ENCODE measurements at places on chromosomes 2 and 18.

GRCh38 chr2:74004212-74005182 is 19.8 kb downstream of the TET3 start:
- no peak for DNase-seq

DNA sequence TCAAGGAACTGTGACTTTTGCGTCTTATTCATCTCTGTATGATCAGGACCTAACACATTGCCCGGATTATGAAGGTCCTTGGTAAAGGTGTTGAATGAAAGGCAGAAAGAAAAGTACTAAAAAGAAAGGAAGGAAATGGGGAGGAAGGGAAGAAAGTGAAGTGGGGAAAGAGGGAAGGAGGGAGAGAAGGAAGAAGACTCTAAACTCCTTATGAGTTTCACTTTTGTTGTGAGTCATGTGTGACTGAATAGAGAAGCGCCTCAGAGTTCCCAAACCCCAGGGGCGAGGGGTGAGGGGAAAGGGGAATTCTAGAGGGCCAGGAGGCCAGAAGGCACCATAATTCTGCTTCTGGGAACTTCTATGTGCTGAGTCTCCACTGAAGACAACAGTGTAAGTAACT is 30.9 kb upstream of the OSBPL6 start:
- no peak for DNase-seq

DNA sequence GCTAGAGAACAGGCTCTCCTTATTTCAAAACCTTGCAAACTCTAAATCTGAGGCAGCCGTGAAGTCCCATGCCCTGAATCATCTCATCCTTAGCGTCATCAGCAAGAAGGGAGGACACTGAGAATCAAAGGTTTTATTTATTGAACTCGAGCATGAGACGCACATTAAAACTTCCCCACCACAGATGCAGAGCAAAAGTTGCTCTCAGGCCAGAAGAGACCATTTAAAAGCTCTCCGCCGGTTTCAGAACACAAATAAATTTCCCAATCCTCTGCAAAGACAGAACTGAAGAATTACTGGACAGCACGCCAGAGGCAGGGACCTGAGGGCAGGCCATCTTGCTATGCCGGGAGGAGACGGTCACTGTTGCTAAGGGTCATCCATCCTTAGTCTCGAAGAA is 1.3 kb downstream of the AMMECR1L start:
- DNase-seq, result no peak

DNA sequence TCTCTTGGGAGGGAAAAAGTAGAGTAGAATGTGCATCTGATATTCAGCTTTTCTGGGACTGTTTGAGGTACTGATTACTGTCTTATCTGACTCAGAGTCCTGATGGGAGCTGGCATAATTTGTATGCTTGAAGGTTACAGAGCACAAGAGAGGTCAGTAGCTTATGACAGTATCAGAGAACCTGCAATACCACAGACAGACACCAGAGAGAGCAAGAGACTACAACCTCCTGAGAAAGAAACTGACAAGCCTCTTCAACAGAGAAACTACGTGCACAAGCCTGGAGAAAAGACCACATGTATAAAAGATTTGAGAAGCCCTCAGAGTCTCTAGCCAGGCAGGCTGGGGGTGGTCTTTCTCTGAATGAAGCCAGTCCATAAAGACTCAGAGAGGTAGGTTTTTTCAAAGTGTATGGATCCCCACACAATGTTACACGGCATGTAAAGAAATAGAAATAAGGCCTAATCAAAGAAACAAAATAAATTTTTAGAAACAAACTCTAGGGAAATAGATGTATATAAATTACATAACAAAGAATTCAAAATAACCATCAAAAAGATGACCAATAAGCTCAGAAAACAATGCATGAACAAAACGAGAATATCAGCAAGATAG is 568.3 kb downstream of the LRRTM4 start:
- DNase-seq, result peak; percentile 76

DNA sequence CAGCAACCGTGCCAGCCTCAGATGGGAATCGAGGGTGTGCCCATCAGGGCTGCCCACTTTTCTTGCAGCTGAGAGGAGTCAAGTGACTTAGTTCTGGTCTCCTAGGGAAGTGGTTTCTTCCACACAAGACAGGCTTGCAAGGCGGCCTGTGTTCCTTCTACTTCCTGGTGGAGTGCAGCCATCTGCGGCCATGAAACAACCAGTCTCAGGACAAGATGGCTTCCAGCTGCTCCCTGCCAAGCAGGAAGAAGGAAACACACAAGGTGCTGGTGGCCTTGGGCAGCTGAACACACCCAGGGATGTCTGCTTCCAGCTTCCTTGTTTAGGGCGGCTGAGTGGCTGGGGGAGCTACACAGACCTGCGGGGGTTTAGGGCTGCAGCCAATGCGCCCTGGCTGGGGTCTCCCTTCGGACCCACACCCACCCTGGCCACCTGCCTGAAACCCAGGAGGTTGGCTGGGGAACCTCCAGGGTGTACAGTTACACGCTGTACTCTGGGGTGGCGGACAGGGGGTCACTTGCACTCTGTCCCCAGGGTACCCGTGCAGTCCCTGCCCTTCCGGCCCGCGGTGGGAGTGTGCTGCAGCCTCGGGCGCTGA is 34.7 kb downstream of the PTPN18 start:
- DNase-seq, result no peak

- DNase-seq, result no peak
Observed at GRCh38 chr2:71557321-71557720, 104.0 kb downstream of the DYSF start.

GRCh38 chr2:44215827-44216226 is 47.2 kb downstream of the PPM1B start:
- DNase-seq, result no peak

DNA sequence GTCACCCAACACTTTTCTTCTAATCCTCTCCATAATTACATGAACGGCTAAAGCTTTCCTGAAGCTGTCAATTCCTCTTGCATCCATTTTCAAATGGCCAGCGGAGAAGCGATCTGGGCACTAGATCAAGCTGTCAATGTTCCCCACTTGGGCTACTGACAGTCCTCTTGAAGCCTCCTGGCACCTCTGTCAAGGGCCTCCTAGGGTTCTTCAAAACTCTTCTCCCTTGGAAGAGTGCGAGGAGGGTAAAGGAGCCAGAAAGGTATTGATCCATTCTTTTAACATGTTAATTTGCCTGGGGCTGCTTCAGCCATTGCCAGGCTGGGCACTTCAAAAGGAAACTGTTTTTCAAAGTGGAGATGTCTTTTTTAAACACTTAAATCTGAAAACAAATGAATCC is 19.8 kb downstream of the EPHA4 start:
- peak; percentile 59 for DNase-seq

DNA sequence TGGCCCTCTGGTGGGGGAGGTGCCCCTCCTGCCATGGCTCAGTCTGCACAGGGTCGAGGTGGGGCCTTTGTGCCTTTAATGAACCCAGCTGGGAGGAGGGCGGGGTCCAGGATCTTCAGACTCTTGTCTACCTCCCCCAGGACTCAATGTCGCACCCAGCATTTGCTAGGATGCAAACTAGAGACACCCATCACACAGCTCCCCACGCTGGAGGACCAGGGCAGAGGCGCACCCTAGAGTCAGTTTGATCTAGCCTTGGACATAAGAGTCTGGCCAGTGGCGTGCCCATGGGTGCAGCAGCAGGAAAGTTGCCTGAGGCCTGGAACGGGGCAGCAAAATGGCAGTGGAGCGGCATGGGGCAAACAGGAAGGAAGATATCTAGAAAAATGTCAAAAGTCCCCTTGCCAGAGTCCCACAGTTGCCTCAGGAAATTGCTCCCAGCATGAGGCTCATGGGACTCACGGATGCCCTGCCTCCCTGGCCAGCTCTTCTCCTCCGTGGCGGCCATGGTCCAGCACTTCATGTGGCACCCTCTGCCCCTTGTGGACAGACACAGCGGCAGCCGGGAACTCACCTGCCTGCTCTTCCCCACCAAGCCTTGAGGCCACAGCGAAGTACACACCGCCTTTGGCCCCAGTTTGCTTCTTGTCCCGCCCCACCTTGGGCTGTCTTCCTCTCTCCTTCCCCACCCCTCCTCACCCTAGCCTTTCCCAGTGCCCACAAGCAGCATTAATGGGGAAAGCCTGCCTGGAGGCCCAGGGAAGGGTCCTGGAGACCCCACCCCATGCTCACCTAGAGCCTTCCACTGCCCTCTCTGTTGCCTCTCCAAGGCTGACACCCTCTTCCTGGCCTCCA is 17.7 kb downstream of the SH2D6 start:
- no peak for DNase-seq

- DNase-seq, result no peak
Observed at GRCh38 chr18:55777666-55778304, 189.8 kb upstream of the TCF4 start.

DNA sequence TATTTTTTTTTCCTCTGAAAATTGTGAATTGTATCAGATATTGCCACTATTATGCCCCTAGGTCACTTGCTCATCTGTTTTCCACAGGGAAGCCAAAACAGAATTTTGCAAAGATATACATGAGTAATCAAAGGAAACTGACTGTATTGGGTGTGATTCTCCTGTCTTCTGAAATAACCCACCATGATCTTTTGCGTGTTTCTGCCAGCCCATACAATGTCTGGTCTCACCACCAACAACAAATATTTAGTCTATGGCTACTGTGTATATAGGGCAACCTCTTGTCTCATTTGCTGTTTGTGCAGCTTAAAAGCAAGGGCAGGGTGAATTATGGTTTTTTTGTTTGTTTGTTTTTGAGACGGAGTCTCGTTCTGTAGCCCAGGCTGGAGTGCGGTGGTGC is 26.5 kb downstream of the EPAS1 start:
- DNase-seq, result no peak

DNA sequence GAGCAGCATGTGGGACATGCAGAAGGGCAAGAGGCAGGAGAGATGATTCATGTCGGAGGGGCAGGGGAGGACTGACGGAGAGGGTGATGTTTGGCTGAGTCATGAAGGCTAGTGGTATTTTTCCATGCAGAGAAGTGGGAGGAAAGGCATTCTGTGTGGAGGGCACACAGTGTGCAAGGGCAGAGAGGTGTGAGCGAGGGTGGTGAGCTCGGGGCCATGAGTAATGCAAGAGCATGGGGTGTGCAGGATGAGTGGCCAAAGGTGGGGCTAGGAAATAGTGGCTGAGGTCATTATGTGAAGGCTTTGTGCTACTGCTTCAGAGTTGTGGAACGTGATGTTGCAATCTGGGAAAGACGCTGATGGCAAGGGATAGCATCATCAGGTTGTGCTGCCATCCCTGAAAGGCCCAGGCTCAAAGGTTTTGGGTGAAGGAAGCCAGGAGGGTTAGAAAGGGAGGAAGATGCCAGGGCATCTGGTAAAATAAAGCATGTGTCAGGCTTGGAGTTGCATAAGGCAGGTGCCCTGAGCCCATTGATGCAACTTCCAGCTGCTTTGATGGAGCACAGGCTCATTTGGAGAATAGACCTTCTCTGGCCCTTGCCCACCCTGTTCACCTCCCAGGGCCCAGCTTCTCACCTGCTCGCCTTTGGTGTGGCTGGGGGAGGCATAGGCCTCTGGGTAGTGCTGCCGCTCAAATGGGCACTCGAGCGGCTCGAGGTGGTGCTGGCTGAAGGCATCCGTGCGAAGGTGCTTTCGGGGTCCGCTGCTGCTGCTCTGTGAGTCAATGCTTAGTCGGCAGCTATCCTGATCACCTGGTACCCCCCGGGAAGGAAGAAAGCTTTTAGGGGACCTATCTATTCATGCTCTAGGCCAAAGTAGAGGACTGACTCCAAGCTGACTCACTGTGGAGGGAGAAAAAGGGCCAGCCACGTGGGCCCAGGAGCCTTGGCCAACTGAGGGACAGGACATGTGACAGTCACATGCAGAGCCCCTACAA is 37.5 kb downstream of the PAX8 start:
- no peak for DNase-seq

- peak; percentile 33 for DNase-seq
Observed at GRCh38 chr2:238894950-238895298, 47.0 kb downstream of the TWIST2 start.

DNA sequence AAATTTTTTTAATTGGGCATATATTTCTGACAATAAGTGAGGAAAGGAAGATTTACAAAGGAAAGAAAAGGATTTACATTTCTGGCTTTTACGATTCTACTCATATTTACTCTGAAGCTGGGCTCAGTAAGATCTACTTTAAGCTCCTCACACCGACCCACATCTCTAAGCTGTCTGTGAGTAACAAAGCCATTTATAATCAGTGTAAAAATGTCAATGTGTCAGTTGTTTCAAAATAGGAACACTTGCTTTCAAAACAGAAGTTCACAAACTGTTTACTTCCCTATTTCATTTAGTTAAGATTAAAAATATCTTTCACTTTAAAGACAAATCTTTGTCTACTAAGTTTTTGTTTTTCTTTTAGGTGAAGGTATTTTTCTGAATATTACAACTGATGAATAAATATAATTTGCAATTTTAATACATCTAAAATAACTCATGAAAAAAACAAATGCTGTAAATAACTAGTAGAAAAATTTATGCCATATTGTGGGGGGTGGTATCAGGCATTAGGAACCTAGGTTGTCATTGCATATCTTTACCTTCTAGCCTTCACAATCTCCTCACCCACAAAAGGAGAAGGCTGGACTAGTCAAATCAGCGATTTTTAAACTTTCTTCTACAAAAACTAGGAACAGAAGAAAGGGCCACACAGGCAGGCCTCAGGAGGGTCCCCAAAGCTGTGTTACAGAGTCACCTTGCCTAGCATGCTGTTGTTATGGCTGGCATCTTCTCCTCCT is 64.5 kb downstream of the TMEM131 start:
- no peak for DNase-seq

GRCh38 chr18:13437034-13437433 is 218.5 kb downstream of the LDLRAD4 start:
- peak; percentile 45 for DNase-seq

DNA sequence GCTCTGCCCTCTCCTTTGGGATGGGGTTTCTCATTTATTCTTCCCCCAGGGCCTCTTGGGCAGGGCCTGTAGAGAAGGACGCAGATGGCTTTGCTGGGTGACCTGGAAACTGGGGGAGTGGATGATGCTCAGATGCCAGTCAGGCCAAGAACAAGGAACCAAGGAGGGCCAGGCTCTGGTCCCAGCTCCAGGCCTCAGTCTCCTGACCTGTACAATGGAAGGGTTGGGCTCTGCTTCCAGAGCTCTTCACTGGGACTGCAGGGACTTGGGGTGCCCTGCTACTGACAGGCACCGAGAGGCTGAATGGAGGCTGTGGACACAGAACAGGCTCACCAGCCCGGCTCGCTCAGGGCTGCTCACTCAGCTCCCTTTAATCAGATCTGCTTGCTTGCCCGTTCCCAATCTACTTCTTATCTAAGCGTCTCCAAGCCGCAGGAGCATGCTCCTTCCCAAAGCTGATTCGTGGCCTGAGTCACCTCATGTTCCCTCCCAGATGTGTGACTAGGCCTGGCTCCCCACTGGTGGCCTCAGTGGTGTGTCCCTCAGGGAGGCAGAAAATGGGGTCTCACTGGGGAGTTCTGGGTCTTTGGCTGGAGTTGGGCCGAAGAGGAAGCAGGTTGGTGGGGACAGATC is 82.6 kb upstream of the ODC1 start:
- DNase-seq, result no peak
